ENCODE measurements at places on chromosomes 6 and 20.

DNA sequence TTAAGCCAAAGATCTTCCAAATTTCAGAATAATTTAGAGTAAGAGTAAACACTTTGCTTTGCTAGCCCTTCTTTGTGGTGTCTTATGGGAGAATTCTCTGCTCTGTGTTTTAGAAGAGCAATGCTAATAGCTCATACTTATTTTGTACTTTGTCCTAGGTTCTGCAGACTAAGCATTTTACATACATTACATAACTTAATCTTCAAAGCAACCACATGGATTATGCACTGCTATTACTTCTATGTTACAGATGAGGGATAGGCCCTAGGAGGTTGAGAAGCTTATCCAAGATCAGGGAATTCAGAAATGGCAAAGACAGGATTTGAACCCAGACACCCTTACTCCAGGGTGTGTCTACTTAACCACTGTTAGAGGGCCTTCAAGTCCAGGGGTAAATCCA, 9.8 kb upstream of the CCDC170 start:
- DNase-seq: no peak

DNA sequence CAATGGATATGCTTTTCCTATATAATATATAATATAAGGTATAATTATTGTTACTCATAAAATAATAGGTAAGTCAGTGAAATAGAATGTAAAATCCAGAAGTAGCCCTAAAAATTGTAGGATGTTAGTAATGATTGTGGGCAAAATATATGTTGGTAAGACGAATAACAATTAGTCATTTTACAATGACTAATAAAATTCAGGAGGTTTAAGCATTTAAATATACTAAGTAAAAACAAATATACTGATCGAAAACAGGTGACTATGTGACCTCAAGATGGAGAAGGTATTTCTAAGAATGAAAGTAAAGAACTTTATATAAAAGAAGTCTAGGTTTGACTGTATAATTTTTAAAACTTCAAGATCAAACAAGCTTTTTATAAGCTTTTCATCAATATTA, 28.9 kb downstream of the FUCA2 start:
- no peak for DNase-seq

DNA sequence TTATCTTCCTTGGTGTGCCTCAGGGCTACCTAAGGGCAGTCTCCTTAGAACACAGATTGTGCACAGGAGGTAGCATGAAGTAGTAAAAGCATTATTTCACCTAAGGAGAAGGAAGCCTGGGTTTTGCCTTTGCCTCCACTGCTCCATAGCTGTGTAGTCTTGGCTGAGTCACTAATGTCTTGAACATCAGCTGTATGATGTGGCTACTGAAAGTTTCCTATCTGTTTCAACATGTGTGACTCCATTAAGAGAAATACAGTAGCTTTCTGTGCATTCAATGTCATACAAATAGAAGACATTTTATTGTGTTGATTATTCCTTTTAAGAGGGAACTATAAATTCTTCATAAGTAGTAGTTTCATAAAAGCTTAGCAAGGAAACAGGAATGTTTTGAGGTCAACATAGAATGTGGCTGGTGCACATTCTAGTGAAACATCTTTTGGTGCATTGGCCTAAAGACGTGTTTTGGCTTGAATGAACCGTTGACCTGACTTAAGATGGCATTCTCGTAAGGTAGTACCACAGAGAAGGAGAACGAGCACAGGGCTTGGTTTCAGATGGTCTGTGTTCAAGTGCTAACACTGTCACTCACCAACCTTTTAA, 70.6 kb downstream of the CTNNBL1 start:
- DNase-seq: no peak

DNA sequence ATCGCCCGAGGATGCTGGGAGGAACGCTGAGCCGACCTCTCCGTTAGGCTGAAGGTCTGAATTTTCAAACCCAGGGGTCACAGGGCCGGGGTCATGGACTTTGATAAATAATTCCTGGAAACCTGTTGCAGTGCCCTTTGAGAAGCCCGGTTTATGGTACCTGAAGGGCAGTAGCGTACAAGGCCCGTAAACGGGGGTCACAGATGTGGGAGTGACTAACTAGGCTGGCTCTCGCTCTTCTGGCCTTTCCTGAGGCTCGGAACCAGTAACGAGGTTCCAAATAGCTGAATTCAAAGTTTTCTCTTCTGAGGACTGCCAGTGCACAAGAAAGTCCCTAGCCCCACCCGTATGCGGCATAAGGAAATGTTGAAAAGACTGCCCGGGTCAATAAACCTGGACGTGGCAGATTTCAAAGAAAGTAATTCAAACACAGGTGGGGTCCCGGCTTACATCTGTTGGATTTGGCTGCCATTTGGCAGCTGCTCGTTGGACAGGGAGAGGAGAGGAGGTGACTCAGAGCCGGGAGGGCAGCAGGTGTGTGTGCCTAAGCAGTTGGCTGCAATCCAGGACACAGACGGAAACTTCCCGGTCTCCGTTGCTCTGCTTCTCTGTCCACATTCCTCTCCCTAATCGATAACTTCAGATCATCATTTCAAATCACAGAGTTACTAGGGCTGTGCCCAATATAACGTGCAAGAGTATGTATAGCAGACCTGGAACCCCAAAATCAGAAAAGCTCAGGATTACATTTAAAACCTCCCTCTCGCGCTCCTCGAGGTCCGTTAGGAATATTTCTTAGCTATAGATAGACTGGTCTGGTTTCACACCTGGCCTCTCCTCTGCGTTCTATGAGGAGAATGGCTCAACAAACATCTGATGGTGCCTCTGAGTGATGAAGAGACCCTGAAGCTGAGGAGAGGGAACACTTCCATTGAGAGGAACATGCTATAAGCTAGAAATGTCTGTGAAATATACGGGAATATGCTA, 765 bp upstream of the GMDS start:
- DNase-seq: no peak

- no peak for DNase-seq
Observed at GRCh38 chr20:12391099-12391498, 473.4 kb downstream of the BTBD3 start.

DNA sequence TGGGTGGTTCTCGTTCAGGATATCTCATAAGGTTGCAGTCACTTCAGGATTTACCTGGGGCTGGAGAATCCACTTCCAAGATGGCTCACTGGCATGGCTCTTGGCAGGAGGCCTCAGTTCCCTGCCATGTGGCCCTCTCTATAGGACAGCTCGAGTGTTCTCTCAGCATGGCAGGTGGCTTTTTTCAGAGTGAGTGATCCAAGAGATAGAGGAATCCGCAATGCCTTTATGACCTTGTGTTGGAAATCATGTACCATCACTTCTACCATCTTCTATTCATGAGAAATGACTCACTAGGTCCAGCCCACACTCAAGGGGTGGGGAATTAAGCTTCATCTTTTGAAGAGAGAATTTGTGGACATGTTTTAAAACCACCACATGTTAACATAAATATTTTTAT, 37.8 kb downstream of the PPP1R16B start:
- DNase-seq: no peak

DNA sequence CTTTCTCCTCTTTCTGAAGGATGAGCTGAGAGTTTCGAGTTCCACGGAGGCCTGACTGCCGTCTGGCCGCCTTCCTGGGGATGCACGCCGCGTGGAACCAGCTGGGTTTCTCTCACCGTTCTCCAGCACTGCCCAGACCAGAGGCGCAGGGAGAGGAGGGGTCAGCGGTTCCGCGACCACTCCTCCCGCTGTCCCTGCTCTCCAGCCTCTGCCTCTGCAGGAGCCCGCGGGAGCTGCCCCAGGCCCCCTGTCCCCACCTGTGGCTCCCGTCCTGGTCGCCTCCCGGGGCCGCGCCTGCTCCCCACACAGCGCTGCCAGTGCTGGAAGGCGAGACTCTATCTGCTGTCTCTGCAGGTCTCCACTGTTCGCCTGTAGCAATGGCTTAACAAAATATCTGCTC, 106.8 kb upstream of the AFDN start:
- DNase-seq: no peak

GRCh38 chr20:56967916-56968315, 298.5 kb downstream of the BMP7 start:
- no peak for DNase-seq

DNA sequence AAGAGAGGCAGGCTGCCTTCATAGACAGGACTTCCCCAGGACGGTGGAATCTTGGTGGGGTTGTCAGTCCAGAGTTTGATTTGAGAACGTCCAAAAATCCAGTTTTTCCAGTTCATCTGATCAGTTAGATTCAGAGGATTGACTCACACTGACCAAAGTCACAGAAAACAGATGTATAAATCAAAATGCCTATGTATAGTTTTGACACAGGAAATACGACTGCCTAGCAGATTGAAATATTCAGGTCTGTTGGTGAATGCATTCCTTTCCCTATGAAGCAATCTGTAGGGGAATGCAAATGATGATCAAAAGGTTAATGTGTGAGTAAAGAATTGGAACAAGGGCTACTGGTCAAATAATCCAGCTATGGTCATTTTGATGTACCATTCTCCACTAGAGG, 29.7 kb upstream of the GFOD1 start:
- no peak for DNase-seq

DNA sequence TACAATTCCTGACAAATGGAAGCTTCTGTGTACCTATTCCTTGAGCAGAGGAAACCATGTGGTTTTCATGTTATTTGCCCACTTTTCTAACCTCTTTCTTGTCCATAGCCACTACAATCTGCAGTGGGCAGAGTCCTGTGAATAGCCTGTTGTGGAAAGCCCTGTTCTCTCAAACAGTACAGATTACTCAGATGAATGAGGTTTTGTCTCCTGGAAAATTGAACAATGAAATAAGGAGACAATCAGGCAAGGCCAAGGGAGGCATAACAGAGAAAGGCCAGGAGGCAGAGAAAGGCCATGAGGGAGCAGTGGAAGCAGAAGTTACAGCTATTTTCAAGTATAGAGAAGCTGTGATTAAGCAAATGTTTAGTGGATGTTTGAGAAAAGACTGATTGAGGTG, 189.3 kb downstream of the GRIK2 start:
- DNase-seq: no peak

- DNase-seq: no peak
Observed at GRCh38 chr6:13700232-13700631, 11.4 kb downstream of the RANBP9 start.

DNA sequence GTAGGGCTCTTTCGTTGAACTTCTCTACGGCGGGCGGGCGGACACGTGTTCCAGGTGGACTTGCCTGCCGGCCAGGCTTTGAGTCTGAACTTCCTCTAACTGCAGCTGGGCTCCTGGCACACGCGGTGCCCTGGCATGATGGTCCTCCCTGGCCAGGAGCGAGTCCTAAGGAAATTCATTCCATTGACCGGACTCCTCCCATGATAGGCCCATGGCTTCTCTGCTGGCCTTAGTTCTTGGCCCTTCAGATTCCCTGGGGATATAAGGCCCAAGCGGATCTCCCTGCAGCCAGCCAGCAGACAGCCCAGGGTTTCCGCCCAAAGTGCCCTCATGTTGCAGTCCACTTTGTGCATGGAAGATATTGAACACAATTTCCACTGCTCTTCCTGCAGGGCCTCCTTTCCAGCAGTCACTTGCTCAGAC, 39.4 kb downstream of the TBC1D7 start:
- no peak for DNase-seq

- no peak for DNase-seq
Observed at GRCh38 chr20:44720997-44721784, 6.0 kb downstream of the CCN5 start.

- no peak for DNase-seq
Observed at GRCh38 chr20:20699144-20699543, 13.3 kb downstream of the RALGAPA2 start.

DNA sequence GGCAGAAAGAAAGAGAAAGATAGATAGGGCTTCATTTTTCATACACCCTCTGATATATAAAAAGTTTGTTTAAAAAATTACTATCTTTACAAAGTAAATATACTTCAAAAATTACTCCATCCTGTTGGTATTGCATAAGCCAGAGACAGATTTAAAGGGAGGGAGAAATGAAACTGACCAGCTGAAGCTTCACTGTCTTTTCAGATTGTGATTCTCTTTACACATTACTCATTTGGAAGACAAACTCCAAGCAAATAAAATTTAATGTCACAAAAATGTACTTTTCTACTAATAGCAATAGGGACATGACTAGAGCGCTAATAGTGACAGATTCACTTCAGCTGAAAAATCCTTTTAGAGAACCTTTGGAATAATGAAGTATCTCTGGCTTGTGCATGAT, 38.6 kb upstream of the MARCKS start:
- DNase-seq: no peak

DNA sequence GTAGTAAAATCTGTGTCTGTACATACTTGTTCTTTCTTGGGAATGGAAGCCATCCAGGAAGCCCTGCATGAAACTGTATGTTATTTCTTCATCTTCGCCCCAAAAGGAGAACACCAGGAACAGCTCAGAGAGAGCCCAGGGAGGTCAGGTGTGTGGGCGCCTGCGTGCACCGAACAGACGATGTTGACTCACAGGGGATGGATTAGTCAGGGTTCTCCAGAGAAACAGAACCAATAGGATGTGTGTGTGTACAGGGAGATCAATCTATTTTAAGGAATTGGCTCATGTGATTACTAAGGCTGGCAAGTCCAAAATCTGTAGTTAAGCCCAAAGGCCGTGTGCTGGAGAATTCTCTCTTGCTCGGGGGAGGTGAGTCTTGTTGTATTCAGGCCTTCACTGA, 45.7 kb downstream of the RNASET2 start:
- DNase-seq: no peak

DNA sequence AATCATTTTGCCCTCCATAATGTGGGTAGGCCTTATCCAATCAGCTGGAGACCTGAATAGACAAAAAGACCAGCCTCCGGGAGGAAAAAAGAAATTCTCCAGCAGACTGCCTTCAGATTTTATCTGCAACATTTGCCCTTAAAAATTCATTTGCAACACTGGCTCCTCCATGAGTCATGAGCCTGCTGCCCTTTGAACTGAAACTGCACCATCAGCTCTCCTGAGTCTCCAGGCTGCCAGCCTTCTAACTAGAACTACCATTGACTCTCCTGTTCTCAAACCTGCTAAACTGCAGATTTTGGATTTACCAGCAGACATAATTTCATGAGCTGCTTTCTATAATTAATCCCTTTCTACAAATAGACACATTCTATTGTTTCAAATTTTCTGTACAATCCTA, 223.9 kb upstream of the THEMIS start:
- DNase-seq: no peak

DNA sequence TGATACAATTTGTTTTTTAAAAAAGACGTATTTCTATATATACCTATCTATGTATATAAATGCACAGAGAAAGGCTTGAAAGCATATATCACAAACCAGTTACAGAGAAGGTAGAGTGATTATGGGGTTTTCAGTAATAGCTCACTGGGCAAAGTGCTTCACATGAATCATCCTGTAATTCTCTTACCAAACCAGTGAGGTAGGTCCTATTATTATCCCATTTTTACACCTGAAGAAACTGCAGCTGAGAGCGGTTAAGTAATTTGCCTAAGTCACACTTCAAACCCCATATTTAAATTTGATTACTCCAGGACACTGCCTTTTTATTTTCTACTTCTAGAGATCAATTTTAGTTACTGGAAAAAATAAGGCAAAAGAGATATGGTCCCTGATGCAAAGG, 4.4 kb downstream of the GSS start:
- no peak for DNase-seq

- no peak for DNase-seq
Observed at GRCh38 chr6:11251553-11252360, 19.3 kb upstream of the NEDD9 start.

- no peak for DNase-seq
Observed at GRCh38 chr20:22577515-22578220, 6.7 kb downstream of the FOXA2 start.

Measured in T-helper 2 cell (primary cell).